Cardiac septum (tissue), 1 donor: ENCODE measurements at places on chromosomes 1 and 21.

GRCh38 chr1:79472067-79472656 is 465.6 kb upstream of the ADGRL4 start:
- DNase-seq = no peak

DNA sequence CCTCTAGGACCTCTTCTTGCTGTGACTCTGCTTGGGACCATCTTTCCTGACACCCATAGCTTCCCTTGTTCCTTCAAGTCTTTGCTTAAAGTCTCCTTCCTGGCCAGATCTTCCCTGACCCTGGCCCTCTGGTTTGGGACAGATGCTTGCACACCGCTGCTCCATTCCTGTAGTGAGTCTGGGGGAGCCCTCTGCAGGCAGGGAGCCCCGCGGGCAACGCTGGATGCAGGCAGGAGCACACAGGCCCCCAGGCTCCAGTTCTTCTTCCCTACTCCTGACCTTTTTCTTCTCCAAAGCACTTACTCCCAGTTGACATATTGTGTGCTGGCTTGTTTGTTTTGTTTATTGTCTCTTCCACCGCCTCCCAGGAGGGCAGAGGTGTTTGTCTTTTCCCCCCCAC is 413.4 kb downstream of the CAMTA1 start:
- DNase-seq = no peak

DNA sequence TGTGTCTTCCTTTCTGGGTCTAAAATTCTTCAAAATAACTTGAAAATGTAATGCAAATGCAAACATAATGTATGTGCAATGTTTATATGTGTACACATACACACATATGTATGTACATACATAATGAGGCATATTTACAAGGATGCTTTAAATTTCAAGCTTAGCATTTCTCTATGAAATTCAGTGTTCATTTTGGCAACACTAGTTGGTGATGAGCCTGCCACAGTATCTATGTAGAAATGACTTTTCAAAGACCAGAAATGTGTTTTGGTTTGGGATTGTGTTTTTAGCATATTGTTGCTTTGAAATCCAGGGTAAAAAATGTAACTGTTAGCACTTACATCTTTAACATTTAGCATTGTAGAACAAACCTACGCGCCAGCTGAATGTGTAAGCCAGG is 10.1 kb downstream of the GABPA start:
- no peak for DNase-seq

DNA sequence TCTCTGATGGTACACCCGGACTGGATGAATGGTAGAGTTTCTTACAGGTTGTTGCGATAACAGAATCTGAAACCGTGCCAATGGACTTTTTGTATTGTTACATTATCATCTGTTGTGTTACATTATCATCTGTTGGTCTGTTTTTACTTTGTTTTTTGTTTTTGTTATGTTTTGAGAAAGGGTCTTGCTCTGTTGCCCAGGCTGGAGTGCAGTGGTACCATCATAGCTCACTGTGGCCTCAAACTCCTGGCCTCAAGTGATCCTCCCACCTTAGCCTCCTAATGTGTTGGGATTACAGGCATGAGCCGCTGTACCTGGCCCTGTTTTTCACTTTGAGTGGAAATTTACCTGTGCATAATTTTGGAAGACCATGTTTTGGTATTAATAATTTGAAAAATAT is 10.2 kb upstream of the PEX10 start:
- no peak for DNase-seq

DNA sequence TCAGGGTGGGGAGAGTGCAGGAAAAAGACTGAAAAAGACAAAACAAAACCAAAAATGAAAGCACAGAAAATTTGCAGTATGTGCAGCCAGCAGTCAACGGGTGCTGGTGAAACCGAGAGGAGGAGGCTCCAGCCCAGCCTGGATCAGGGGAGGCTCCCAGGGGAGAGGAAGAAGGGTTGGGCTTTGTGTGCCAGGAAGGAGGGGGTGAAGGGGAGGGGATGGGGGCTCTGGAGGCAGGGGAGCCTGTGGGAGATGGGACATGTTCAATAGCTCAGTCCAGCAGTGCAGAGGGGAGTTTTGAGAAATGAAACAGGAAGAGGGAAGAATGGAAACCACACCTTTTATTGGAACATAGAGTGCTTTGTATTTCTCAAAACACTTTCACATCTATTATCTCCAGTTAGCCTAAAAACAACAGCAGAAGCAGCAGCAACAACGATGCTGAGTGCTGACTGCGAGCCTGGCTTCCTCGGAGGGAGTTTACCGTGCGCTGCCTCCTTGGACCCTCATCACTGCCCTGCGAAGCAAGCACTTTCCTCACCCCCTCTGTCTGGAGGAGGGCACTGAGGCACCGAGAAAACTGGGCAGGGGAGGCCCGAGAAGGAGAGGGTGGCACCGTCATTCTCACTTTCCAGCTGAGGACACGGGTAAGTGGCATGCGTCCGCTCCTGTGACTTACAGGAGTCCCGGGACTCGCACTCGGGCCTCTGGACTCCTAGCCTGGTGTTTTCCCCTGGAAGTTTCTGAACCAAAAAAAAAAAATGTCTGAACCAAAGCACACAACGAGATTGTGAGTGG is 62.9 kb downstream of the MDM4 start:
- DNase-seq = no peak

DNA sequence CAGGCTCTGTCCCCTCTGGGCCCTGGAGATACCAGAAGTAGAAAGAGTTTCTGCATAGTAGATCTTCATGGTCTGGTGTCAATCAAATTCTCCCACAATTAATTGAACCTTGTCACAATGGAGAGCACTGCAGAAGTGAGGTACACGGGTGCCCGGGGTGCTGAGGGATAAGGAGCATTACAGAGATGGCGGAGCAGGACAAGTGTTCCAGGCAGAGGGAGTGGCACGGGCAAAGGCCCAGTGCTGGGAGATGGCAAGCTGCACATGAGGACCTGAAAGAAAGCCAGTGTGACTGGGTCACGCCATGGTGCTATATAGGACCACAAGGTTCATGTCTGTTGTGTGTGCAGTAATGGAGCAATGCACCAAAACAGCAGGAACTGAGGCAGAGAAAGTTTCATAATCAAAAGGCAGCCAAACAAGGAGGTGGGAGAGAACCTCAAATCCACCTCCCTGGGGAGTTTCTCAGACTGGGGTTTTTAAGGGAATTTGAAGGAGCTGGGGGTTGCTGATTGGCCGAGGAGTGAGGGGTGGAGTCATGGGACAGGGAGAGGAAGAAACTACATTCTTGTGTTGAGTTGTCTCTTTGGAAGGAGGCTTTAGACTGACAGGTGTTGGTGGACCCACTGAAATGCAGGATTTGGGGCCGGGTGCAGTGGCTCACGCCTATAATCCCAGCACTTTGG is 27.7 kb downstream of the ACOT11 start:
- no peak for DNase-seq

DNA sequence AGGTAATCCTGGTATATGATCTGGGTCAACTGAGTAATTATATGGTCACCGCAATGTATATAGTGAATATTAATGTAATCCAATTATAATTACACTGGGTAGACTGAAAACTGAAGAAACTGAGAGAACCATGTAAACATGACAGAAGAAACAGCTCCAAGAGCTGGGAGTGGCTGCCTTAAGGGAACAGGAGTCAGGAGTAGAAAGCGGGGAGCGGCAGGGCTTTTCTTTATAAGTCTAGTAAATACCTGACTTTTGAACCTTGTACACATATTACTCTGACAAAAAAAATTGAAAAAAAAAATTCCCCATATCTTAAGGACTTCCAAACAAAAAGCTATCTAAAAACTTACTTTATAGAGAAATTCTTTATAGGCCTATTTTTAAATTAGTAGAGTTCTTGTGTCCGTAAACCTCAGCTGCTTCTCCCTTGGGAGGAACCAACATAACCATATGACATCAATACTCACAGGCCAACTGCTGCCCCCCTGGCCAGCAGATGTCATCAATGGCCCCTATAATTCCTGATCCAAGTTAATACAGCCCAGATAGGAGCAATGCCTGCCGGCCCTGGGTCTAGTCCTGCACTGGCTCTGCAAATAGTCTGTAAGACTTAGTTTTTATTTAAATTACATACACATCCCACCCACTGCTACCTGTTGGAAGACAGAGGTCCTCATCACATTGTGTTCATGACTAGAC is 33.8 kb downstream of the THAP3 start:
- DNase-seq = peak; percentile 44

GRCh38 chr1:240309769-240310168 is 218.1 kb downstream of the FMN2 start:
- DNase-seq = no peak

DNA sequence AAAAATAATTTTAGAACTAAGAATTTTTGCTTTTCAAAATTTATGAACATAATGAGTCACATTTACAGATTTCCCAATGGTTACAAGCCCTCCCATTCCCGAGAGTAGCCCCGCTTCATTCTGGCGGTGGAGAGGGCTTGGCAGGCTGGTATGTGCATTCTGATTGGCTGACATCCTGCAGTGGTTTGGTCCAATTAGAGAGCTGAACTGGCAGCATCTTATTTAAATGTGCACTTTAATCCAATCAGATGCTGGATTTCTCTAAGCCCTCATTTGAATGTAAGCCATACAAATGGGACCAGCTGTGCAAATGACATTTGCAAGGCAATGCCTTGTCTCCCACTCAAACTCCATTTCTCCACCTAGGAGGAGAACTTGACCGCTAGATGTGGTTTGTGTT is 18.0 kb upstream of the TRIM17 start:
- DNase-seq = no peak

- no peak for DNase-seq
Observed at GRCh38 chr1:157135646-157136045, 2.5 kb downstream of the ETV3 start.

DNA sequence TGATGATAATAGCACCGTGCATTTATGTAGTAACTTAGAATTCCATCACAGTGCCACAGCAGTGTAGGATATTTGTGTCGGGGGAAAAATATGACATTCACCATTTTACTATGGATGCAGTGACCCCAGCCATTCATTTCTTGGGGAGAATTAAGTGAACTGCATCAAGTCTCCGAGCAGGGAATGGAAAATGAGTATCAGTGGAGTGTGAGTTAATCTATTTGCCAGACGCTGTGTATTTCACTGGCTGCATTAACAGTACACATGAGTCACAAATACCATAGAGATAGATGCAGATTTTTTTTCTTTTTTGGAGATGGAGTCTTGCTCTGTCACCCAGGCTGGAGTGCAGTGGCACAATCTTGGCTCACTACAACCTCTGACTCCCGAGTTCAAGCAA is 33.8 kb upstream of the SLC45A1 start:
- DNase-seq = no peak

DNA sequence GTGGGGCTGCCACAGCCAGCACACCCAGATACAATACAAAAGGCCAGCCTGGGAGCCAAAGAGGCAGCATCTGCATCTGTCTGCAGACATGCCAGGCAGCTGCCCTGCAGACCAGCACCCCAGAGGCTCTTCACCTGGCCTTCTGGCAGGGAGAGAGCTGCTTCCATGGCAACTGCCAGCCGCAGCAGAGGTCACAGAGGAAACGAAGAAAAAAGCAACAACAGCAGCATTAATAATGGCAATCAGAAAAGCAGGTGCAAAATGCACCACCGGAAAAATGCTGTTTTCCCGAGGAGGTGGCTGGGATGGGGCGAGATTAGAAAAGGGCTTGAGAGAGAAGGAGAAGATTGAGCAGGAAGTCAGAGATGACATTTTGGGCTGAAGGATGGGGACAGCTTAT is 309.5 kb downstream of the PCP4 start:
- no peak for DNase-seq

GRCh38 chr1:91744953-91745639 is 140.9 kb downstream of the TGFBR3 start:
- no peak for DNase-seq

- no peak for DNase-seq
Observed at GRCh38 chr1:27960762-27961645, 1.2 kb downstream of the XKR8 start.

GRCh38 chr1:19596065-19596713 is 47.9 kb upstream of the NBL1 start:
- no peak for DNase-seq

DNA sequence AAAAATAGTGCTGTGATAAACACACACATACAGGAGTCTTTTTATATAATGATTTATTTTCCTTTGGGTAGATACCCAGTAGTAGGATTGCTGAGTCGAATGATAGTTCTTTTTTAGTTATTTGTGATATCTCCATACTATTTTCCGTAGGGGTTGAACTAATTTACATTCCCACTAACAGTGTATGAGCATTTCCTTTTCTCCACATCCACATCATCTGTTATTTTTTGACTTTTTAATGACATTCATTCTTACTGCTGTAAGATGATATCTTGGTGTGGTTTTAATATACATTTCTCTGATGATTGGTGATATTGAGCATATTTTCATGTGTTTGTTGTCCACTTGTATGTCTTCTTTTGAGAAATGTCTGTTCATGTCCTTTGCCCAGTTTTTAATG is 78.3 kb downstream of the NIBAN1 start:
- no peak for DNase-seq

GRCh38 chr1:12001996-12002493 is 17.3 kb upstream of the MIIP start:
- DNase-seq = no peak

DNA sequence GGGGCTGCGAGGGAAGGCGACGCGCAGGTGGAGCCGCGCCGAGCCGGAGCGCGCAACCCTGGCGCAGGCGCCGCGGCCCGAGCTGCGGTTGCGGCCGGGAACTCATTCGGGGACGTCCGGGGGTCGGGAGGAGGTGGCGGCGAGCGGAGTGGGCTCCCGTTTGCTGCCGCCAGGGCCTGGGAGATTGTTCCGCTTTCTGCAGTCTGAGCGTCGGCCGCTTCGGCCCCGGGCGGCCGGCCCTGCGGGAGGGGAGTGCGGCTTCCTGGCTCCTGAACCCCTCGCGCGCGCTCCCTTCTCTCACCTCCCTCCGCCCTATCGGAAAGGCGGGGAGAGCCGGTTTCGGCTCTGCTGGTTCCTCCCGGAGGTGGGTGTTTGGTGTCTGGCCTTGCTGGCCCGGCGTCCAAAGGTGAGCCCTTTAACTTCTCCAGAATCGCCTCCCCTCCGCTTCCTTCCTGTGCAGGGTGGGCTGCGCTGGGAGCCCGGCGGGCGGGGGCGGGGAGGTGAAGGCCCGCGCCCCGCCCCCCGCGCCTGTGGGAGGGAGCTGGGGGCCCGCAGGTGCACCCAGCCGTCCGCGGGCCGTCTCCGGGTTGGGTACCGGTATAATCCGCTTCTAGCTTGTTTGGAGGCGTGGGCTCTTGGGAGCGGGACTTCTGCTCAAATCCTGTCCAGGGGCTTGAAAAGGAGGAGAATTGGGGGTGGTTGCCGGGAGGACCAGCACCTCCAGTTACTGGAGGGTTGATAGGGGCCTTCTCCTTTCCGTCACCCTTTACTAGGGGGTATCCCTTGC is 683 bp downstream of the LRRC8D start:
- DNase-seq = peak; percentile 80

- no peak for DNase-seq
Observed at GRCh38 chr1:202075389-202075788, 47.3 kb upstream of the GPR37L1 start.

DNA sequence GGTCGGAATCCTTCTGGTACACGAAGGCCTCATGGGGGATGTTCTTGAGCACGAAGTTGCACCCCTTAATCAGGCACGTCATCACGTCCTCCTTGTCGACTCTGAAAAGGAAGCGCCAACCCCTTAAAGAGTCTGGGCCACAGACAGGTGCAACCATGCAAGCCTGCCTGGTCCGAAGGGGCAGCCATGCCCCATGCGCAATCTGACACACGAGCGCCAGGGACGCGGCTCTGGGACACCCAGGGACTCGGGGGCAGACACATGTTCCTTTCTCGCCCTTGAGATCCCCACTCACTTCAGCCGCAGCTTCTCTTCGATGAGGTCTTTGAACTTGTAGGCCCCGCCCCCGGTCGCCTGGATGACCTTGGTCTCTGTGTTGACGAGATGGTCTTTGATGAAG is 5.6 kb downstream of the PANK4 start:
- no peak for DNase-seq
